ENCODE measurements at places on chromosomes 5 and 9.

- DNase-seq = no peak
Measured at GRCh38 chr5:171595401-171595800, 176.0 kb downstream of the FGF18 start.

- no peak for DNase-seq
Measured at GRCh38 chr9:90972057-90972456, 170.4 kb downstream of the SYK start.

DNA sequence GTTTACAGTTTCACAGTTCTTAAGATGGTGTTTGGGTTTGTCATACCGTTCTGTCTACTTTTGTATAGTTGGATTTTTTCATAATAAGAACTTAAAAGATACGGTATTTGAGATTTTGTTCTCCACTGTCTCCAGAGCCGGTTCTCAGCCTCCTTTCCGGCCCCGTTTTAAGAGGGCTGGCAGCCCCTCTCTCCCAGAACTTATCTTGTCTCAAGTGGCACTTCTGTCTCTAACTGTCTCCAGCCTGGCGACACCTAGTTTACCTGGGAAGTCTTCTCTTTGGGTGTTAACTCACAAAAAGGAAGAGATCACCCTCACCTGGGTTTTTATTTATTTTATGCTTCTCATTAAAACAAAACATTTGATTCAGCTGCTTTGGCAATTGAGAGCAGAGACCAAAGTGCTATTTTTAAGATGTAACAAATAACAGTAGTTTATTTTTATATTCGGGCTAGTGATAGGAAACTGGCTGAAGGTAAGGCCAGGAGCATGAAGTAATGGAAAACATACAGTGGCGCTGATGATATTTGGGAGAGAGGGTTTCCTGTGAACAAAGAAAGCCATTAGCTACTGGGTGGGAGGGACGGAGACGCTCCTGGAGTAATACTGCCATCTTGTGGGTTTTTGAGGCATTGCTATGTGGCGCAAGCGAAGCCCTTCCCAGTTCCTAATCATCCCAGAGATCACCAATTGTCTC lies 48.3 kb downstream of the ACER2 start:
- peak; percentile 9 for DNase-seq

GRCh38 chr9:86503314-86503713 lies 149.1 kb upstream of the TUT7 start:
- no peak for DNase-seq

DNA sequence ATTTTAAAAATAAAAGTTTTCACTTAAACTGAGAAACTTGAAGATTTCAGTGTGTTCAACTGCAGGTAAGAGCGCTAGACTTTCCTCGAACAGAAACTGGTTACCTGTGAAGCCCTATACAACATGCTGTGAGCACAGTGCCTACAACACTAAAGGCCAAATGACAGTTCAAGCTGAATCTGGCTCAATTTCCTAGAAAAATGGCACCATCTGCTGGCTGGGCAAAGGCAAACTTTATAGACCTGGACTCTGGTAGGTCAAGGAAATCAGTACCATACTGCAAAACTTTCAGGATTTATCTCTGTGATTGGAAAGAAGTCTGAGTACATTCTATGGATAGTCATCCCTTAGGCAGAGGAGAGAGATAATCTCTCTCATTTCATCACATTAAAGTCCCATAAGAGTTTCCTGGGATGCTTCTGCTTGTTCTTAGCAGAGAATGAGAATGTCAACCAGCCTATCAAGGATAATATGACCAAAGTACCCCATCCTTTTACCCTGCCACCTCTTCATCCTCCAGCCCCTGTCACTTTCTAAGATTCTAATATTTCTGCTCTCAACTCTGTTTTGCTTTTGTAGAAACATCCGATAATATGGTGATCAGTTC lies 31.8 kb upstream of the FOXB2 start:
- no peak for DNase-seq

GRCh38 chr5:159901772-159902171 lies 14.5 kb upstream of the ADRA1B start:
- DNase-seq = no peak

- DNase-seq = no peak
Measured at GRCh38 chr5:124702525-124702924, 43.9 kb downstream of the ZNF608 start.

DNA sequence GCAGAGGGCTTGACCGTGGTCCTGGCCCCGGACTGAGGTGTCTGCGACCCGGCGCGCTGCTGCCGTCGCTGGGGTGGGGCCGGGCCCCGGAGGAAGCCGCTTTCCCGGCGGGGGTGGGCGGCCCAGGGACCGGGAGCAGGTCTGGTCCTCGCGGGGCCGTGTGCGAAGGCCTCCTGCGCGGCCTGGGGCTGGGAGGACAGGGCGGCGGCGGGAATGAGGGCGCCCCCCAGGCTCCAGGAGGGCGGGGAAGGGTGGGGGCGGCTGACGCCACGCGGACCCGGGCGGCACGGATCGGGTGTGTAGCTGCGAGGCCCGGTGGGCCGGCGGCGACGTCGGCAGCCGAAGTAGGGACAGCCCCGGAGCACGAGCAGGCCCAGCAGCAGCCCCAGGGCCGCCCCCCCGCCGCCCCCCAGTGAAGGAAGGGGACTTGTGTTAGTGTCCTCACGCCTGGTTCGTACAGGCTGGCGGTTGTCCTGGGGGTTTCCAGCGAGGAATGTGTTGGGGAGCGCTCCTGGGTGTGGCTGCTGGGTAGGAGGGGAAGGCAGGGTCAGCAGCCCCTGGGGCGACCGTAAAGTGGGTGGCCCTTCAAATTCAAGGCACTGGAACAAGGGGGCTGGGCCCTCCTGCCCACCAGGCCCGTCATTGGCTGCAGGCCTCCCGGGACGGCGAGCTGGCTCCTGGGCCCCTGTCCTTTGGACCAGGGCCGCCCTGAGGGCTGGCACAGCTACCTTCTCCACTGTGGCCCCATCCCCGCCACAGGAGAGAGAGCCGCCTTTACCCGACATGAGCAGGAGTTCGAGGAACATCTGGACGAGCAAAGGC lies 597 bp upstream of the TMEM250 start:
- no peak for DNase-seq

GRCh38 chr5:135213466-135214239 lies 179.6 kb upstream of the PITX1 start:
- DNase-seq = no peak

- no peak for DNase-seq
Measured at GRCh38 chr9:880725-881124, 39.2 kb downstream of the DMRT1 start.

DNA sequence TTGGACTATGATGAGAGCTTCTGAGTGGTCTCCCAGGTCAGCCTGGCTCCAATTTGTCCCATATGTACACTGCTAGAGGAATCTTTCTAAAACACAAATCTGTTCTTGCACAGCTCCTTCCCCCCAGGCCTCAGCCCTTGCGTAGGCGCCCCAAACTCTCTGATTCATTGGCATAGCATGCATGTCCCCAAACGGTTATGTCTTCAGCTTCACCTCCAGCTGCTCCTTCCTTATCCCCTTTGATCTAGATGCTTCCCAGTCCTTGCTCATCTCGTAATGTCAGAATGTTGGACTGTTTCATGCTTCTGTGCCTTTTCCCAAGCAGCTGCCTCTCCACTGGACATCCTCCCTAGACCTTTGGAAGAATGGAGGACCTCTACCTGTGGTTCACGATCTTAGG lies 60.1 kb upstream of the BASP1 start:
- no peak for DNase-seq

All from NCI-H1436 treated with DMSO at 0.1 percent for 48 hours (cell line).